ENCODE measurements at places on chromosomes 2 and 18. TPM values are rescaled to one million over a fixed set of nuclear protein-coding genes. Genes with fewer than 3 reads are reported as not detected.

GRCh38 chr18:35464831-35465279 is 32.9 kb downstream of the INO80C start:
- no peaks in the 10 kb centered on the region for H3K36me3 ChIP-seq
- no peak for DNase-seq
- no peak overlapping the region for H3K27ac ChIP-seq
- no peak overlapping the region for H3K4me3 ChIP-seq
- H3K27me3 ChIP-seq: no peaks in the 10 kb centered on the region
- no peaks in the 10 kb centered on the region for H3K4me1 ChIP-seq

DNA sequence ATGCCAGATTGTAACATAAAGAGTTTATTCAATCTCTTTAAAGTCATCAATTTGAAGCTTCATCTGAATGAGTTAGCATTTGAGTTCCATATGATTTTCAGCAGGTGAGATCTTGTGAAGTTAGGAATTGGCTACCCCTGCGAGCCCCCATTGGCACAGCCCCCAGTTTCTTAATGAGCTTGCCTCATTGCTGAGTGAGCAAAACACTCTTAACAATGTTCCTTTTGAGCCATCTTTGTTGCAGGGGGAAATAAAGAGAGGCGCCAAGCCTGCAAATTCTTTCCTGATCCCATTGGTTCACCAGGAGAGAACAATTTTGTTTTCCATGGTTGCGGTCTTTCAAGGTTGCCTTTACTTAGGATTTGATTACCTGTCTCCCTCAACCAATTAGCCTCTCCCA is 18.7 kb downstream of the DPP10 start:
- no peak for DNase-seq
- no peak overlapping the region for H3K4me3 ChIP-seq
- H3K4me1 ChIP-seq: no peaks in the 10 kb centered on the region

DNA sequence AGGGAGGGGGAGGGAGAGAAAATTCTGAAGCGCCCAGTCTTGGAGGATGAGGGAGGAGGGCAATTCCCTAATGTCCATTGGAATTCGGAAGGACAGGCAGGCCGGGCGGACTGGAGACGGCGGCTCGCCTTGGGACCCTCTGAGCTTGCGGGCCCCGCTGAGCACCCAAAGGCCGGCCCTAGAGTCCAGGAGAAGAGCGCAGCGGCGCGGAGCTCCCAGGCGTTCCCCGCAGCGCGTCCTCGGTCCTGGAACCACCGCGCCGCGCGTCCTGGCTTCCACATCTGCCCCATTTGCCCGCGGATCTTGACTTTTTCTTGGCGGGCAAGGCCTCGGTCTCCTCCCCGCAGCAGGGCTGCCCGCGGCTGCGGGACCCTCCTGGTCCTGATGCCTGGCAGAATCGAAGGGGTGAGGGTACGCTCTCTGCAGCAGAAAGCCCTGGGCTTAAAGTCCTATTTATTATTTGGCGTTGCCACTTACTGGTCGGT is 675 bp upstream of the MLPH start:
- H3K27ac ChIP-seq: no peak overlapping the region
- H3K4me3 ChIP-seq: no peak overlapping the region
- peaks cover 42% of the 10 kb centered on the region for H3K27me3 ChIP-seq
- H3K4me1 ChIP-seq: no peaks in the 10 kb centered on the region
- H3K36me3 ChIP-seq: no peaks in the 10 kb centered on the region

DNA sequence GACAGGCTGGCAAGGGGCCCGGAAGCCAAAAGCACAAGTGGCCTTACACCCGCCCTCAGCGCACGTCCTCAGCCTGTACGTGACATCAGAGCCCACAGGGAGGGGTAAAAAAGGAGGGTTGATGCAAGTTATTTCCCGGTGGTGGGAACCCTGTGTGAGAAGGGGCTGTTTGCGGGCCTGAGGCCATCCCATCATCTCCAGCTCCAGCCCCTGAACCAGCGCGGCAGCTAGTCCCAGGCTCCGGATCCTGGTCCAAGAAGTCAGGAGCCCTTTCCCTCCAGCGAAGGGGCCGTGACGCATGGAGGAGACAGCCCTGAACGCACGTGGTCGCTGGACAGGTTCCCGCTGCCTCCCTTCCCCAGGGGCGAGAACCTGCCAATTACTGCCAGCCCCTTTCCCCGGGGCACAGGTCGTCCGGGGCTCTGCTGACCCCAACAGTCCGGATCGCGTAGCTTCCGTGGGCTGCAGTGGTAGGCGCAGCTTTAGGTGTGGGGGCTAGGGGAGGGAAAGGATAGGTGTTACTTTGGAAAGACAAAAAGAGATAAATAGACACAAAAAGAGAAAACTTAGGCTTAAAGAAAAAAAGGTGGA is 1.3 kb upstream of the LRP2 start:
- peak; percentile 62 for DNase-seq
- peaks cover 40% of the 10 kb centered on the region for H3K4me1 ChIP-seq
- H3K27ac ChIP-seq: peak overlapping the region; percentile 74
- peak overlapping the region; percentile 82 for H3K4me3 ChIP-seq

Gene SEC11C
- 64.1 TPM for total RNA-seq

Gene SLC14A1
- total RNA-seq: 8.7 TPM

Gene APCDD1
- not detected for total RNA-seq

Gene TPO
- total RNA-seq: not detected

Gene SNRNP27
- total RNA-seq: 62.8 TPM

Gene EHBP1
- total RNA-seq: 22.2 TPM

Measured in activated CD4-positive, alpha-beta T cell treated with anti-CD3 and anti-CD28 coated beads, Interleukin-2, amount 10 ng/mL, durations not matched to agents 7 days and 5 days (primary cell).